ENCODE measurements at places on chromosomes 3 and 15.
A peak's percentile ranks its signal among the peaks of the same experiment; 100 is the strongest.

DNA sequence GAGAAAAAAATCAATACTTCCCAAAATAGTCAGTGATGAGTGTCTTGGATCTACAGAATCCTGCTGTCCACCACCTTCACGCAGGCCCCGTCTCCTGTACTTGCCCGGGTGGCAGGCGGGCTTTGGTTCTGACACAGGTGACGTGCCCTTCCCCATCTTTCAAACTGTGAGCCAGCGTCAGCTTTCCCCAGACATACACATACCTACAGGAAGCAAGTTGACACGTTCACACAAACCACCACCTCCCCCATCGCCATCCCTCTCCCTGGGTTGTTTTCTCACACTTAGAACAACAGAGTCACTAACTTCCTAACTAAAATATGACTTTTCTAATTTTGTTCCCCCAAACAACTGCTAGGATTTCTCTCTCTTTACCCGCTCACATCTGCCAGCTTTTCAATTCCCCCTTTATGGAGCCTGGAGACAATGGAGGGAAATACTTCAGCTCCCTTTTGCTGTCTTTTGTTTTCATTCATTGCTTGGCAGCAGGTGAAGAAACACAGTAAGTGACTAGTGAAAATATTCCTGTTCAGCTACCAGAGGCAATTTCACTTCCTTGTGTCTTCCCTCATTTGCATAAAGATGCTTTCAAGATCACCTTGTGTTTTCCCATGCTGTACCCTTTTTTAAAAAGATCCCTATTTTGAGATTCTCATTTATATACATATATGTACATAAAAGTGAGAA, 248.3 kb downstream of the SLCO3A1 start:
- DNase-seq = no peak

GRCh38 chr3:150035301-150035779, 64.6 kb upstream of the PFN2 start:
- no peak for DNase-seq

DNA sequence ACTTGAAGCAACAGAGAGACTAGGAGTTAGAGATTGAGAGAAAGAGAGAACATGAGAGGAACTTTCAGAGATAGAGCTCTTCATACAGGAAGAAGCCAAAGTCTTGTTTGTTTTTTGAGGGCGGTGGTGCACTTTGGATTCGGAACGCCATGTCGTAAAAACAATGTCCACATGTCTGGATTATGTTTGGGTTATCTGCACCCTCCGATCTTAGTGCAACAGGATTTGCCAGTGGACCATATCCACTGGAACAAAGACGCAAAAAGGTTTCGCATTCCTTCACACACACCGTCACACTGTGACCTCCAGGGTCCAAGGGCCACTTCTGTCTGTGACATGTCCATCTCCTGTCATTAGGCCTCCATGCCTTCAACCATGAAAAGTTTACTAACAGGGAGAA, 141.8 kb upstream of the ATP11B start:
- DNase-seq = no peak

GRCh38 chr3:108757404-108757982, at the start of gene RETNLB:
Gene RETNLB, minus strand, starts transcription at chr3:108757410. Its CDS starts 225 bp downstream, at chr3:108757185.
- DNase-seq = no peak

DNA sequence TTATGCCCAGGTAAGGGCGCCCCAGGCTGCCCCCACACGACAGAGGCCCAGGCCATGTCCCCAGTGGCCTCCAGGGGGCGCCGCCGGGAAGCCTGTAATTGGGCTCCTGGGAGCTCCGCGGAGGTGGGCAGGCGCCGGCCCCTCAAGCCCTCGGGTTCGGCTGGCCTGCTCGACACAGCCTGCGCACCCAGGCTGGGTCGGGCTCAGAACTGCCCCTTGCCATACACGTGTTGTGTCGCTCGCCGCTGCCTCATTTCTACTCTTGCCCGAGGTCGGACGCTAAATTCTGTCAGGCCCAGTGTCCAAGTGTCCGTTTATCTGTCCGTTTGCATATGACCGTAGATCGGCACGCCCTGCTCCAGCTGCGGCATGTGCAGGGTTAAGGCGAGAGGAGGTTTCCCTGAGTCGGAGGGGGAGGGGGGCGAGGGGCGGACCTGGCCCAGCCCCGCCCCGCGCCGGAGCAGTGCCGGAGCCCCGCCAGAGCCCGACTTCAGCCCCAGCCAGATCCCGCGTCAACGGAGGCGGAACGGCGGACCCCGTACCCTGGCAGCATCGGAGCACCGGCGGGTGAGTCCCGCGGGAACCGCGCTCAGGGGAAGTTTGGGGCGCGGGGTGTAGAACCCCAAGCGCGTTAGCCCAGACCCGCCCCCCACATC, at the start of gene KLHDC8B:
KLHDC8B (plus strand) TSS at position 480 of the 656 bp plus-strand sequence. CDS start 1,172 bp downstream, outside the sequence.
- DNase-seq = peak; percentile 72

DNA sequence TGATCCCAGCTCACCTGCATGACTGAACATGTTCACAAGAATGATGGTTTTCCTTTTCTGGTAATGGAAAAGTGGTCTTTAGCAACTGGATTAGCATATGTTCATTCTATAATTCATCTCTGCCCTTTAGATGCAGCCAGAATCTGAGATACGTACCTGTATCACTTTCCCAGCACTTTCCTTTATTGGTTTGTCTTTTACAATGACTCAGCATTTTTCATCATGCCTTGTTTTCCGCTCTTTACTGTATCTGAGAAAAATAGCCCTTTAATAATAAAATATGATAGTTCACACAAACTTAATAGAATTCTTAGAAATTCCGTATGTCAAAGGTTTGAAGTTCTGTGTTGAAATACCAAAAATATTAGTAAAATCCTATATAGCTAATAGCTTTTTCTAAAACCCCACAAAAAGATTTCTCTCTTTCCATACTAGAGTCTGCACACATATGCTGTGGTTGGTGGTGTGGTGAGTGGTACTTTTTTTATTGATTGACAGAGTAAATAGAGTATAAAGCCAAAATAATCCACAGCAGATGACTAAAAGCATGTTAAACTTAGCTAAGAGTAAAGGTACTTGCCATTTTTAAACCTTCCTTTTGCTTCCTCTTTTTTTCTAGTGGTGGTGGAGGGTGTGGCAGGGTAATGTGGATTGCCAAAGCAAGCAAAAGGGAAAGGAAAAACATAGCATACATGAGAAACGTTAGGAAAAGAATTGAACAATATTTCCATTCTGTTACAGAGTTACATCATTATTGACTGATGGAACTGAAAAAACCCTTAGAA, 328.9 kb upstream of the RBMS3 start:
- DNase-seq = no peak

- no peak for DNase-seq
These were observed 12.6 kb downstream of the ANP32A start for GRCh38 chr15:68808091-68808490.

DNA sequence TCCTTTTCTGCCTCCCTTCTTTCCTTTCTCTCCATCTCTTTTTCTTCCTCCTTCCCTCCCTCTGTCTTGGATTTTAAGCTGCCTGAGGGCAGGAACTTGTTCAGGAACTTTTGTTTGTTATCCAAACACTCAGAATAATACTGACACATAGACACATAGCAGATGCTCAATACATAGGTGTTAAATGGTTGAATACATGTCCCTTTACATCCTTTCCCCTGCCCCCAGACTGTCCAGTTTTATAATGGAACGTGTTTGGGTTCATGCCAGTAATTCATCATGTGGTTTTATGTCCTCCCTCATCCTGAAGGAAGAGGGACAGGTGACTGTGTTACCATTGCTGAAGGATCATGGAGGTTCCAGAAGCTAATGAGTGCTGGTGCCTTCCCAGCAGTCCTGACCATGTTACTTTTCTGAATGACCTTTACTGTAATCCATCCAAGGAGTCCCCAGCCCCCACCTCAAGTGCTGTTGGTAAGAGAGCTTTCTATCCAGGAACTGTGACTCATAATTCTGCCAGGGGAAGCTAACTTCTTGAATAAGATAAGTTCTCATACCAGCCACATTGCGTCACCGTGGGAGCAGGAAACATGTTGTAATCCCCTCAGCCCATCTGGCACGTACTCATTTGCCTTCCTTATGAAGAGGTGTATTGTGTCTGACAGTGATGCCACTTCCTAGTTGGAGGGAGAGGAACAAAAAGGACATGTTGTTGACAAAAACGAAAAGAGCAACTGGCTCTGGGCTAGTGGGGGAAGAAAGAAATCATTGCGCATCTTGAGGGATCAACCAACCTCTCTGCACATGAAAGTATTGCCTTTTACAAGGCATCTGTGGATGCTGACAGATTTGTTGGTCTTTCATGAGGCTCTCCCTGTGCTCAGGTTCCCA, 52.4 kb downstream of the IL1RAP start:
- peak; percentile 93 for DNase-seq

GRCh38 chr15:59632714-59633113, 21.1 kb downstream of the GCNT3 start:
- DNase-seq = no peak

GRCh38 chr3:146503461-146504202, 34.3 kb upstream of the PLSCR2 start:
- peak; percentile 55 for DNase-seq

- DNase-seq = no peak
These were observed 860.0 kb downstream of the FHIT start for GRCh38 chr3:60391292-60391691.

GRCh38 chr15:39364721-39365120, 216.2 kb upstream of the THBS1 start:
- no peak for DNase-seq

DNA sequence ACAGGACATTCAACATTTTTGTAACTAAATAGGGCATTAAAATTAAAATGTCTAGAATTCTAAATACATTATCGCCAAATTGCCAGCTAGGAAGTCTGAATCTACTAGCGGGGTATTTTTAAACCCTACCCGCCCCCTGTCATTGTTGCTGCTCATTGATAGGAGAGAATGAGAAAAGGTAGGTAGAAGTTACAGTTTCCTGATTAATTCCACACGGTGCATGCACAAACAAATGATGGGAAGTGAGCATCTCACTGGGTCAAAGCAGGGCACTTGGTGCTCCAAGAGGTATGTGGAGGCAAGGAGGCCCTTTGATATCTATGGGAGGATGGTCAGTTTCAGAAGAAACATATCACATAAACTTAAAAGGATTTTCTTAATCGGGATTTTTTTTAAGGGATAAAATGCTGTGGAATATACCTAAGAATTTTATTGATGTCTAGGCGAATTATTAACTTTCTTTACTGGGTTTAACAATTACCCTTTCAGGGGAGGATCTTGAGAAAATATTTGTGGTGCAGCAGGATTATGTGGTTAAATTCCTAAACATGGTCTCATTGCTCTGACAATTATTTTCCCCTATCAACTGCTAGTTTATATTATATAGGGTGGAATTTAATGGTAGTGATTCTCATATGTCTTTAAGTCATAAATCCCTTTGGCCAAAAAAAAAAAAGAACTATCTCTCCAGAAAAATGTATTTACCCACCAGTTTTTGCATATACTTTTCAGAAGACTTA, 236.0 kb upstream of the GOLGA6L4 start:
- DNase-seq = peak; percentile 29

- no peak for DNase-seq
These were observed 52.3 kb downstream of the ADAM10 start for GRCh38 chr15:58697220-58697619.

- no peak for DNase-seq
These were observed 140.1 kb upstream of the TMEM108 start for GRCh38 chr3:132898141-132898540.

GRCh38 chr3:190261740-190262139, 60.5 kb downstream of the CLDN1 start:
- no peak for DNase-seq

DNA sequence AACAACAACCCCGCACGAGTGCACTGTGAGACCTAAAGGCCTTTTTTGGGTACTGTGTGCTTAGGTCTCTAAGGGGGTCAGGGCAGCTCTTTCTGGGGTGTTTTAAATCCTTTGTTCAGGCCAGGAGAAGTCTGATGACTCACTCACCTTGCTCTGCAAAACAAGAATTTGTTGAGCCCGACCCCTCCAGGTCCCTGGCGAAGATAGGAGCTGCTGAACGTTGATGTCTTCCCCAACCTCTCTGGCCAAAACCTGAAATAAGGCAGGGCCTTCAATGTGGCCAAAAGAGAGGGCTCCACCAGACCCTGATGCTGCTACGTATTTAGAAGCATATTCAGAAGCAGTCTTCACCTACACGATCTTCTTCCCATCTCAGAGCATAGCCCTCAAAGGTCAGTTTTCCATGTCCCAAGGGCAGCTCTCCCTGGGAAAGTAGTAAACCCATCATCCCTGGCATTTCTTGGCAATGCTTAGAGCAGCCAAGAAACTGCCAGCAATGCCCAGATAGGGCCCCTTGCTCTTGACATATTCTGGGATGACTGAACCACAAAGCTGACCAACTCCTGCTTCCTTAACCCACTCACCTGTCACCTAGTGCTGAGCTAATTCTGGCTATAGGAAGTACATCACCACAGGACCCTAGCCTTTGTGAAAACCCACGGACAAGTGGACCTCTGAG, 27.1 kb downstream of the CCDC13 start:
- DNase-seq = no peak

GRCh38 chr15:66650433-66650832, 51.6 kb upstream of the SMAD6 start:
- no peak for DNase-seq

GRCh38 chr15:52667597-52667996, 11.6 kb downstream of the ATOSA start:
- DNase-seq = no peak

GRCh38 chr3:8952130-8952529, 11.1 kb downstream of the RAD18 start:
- no peak for DNase-seq

- DNase-seq = no peak
These were observed 63.3 kb downstream of the RBM6 start for GRCh38 chr3:50003216-50003615.

- DNase-seq = no peak
These were observed 20.6 kb downstream of the TMEM108 start for GRCh38 chr3:133058831-133059230.

- no peak for DNase-seq
These were observed 48.9 kb upstream of the AMOTL2 start for GRCh38 chr3:134423153-134423552.

- DNase-seq = peak; percentile 78
These were observed 46.2 kb downstream of the CD200 start for GRCh38 chr3:112379020-112379690.

GRCh38 chr3:128748557-128748956, 22.6 kb downstream of the RAB7A start:
- DNase-seq = no peak

DNA sequence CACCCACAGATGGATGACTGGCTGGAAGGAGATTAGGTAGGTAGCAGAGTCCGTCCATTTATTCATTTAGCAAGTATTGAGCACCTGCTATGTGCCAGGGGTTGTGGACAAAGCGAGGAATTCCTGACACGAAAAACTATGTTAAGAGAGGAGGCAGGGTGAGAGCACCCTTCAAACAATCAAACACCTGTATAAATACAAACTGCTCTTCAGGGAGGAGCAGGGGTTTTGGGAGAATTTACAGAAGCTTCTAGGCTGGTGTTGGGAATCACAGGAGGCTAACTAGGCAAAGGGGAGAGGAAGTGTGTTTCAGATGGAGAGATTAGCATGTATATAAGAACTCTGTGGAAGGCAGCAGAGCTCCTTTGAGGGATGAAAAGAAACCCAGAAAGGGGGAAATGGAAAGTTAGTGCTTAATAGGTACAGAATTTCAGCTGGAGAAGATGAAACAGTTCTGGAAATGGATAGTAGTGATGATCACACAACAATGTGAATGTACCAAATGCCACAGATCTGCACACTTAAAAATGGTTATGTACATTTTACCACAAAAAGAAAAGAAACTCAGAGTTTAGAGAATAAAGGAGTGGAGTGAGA, 805 bp upstream of the SEC22C start:
- DNase-seq = no peak

GRCh38 chr3:117691526-117691925, 981.9 kb downstream of the TUSC7 start:
- no peak for DNase-seq

Measured in RWPE1 (cell line).